ENCODE measurements at places on chromosomes 12 and 14.

DNA sequence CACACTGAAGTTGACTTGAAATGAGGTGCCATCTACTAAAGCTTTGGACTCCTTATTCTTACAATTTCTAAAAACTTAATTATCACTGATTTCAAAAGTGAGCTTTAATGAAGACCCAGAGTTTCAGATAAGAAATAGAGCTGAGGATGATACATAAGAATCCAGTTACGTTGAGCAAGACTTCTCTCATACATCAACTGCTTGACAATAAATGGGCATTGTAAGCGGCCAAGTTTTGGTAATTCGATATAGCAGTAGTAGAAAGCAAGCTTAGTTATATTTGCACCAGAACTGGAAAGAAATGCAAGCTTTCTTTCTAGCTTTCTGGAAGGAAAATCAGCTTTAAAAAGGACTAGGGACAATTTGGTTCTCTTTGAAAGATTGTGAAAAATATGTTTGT lies 1359.6 kb downstream of the FSCB start:
- peak; percentile 6 for DNase-seq

GRCh38 chr14:57391517-57392195 lies 1.3 kb downstream of the NAA30 start:
- DNase-seq, result no peak

- no peak for DNase-seq
Observed at GRCh38 chr12:11524446-11524845, 125.0 kb upstream of the ETV6 start.

DNA sequence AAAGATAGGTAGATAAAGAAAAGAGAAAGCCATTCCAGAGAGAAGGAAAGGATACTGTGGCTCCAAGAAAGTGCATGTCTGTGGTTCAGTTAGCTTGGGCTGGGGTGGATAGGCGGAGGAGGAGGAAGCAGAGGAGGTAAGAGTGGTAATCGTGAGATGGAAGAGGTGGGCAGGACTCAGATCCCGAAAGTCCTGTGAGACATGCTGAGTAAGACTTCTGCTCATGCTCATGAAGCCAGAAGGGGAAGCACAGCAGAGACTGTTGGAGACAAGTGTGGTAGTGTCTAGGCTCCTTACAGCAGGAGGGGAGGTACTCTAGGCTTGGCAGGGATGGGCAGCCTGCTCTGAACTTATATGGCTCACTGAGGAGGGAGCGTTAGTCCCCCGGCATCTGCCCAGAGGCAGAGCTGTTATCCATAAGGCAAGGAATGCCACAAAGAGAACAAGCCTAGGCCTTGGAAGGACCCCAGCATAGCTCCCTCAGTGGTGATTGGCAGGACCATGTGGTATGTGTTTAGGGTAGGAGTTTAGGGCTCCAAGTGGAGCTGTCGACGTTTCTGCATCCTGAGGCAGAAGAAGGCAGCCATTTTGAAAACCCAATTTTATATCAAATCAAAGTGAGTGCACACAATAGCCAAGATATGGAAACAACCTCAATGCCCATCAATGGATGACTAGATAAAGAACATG lies 135.3 kb downstream of the SMOC1 start:
- no peak for DNase-seq

GRCh38 chr14:57487771-57488170 lies 5.9 kb downstream of the CCDC198 start:
- no peak for DNase-seq

DNA sequence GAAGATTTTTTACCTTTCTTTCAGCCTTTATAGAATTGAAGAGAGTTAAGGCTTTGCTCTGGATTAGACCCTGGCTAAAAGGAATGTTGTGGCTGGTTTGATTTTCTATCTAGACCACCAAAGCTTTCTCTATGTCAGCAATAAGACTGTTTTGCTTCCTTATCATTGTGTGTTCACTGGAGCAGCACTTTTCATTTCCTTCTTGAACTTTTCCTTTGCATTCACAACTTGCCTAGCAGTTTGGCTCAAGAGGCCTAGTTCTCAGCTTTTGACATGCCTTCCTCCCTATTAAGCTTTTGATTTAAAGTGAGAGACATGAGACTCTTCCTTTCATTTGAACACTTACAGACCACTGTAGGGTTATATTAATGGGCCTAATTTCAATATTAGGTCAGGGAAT lies 64.1 kb upstream of the USP15 start:
- no peak for DNase-seq

DNA sequence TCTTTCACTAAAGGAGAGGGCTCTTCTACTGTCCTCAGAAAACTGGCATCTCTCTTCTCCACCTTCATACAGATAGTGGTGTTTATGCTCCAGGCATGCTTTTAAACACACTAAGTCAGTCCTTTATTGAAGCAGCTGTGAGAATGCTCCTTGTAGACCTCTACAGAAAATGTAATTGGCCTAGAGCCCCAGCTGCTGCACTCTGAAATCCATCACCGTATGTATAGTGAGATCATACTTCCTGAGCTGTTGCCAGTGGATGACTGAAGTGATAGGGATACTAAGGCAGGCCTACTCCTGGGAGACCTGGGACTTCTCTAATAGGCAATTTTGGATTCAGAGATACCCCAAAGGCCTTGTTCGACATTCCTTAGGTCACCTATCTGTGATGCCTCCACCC lies 535.4 kb downstream of the RPS29 start:
- no peak for DNase-seq

GRCh38 chr12:14781563-14781962 lies 21.7 kb downstream of the WBP11 start:
- no peak for DNase-seq

DNA sequence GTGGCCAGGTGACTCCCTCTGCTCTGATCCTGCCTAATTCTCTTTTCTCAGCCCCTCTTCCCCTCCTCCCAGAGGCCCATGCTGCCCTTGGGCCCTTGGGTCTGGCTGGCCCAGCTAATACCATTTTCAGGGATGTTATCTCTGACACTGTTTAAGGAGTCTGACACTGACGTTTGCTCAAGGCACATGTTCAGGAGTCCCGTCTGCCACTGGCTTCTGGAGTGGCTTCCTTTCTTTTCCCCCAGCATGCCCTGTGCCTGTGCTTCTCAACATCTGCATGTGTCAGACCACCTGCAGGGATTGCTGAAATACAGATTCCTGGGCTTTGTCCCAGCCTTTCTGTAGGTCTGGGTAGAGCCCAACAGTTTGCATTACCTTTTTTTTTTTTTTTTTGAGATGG lies 128.9 kb downstream of the BCL11B start:
- DNase-seq, result no peak

DNA sequence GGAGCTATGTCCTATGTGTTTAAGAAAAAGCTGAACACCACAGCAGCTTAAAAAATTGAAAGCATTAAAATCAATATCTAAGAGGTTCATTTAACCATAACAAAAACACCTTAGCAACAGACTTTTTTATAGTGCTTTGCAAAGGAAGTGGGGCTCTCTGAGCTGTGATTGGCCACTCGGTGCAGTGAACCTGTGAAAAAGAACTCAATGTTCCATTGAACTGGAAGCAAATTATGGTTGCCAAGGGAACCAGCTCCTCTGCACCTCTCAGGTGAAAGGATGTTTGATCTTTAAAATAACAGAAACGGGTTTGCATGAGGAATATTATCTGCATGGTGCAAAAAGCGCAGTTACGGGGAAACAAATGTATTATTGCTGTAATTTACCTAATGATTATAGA lies 149.4 kb downstream of the SNAPC1 start:
- no peak for DNase-seq

DNA sequence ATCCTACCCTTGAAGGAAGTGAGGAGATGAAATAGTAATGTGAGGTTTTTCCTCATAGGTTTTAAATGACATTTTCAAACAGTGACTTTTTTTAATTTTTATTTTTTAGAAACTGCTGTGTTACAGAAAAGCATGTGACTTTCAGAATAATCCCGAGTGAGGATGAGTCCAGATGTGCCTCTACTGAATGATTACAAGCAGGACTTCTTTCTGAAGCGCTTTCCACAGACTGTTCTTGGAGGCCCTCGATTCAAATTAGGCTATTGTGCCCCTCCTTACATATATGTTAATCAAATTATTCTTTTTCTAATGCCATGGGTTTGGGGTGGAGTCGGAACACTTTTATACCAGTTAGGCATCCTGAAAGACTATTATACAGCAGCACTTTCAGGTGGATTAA lies 15.8 kb downstream of the PCNX4 start:
- DNase-seq, result no peak

GRCh38 chr12:25253371-25254068 lies 2.8 kb upstream of the KRAS start:
- no peak for DNase-seq

DNA sequence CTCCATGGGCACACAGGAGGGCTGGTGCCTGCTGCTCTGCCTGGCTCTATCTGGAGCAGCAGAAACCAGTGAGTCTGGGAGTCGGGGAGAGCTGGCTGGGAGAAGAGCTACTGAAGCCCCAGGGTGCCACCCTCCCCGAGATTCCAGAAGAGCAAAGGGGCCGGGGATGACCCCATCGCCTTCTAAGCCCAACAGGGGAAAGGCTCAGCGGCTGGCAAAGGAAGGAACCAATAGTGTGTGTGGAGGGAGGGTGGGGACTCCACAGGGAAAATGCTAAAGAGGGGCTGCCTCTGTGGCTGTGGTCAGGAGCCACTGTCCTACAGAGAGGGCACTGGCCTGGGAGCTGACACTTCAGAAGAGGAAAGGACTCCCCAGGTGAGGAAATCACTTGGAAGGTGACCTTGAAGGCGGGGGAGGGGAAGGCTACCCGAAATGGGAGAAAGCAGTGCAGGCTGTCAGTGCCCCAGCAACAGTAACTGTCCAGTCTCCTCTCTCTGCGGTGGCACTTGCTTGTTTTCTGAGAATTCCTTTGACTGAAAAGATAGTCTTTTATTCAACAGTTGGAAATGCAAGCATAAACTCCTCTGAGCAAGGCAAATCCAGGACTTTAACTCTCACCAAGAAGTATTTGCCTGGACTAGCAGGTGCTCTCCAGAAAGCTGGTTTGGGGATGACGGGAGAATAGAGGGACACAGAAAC lies 552 bp downstream of the TAPBPL start:
- DNase-seq, result no peak

GRCh38 chr12:50598321-50598862 lies 93.6 kb downstream of the DIP2B start:
- peak; percentile 56 for DNase-seq

DNA sequence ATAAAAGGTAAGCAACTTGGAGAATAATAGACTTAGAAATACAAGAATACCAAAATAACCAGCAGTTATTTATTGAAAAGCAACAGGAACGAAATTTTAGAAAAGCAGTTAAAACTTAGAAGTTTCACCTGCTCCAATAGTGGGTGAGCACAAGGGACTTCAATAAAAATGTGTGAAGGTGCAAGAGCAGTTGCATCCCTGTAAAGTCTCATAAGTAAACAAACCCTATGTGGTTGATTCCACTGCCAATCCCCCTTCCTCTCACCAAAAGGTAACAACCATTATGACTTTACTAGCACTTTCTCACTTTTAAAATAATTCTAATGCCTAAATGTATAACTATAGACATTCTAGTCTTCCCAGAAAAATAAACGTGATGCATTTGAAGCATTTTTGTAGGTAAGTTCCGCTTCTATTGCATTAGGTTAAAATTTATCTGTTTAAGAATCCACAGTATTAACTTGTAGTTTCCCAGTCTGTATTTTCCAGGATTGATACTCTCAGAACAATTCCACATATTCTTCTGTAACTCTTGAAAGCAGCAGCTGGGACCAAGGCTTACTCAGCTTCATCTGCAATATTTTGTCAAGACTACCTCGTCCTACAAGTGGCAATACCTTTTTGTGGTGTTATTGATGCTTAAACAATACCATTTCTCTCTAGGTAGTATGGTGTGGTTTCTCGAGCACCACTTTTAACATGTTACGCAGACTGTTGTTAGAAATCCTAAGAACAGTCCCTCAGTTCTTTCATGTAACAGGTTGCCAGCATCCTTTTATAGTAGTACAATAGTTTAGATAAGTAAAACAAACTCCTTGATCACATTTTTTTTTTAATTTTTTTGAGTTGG lies 32.1 kb downstream of the HNRNPC start:
- no peak for DNase-seq

DNA sequence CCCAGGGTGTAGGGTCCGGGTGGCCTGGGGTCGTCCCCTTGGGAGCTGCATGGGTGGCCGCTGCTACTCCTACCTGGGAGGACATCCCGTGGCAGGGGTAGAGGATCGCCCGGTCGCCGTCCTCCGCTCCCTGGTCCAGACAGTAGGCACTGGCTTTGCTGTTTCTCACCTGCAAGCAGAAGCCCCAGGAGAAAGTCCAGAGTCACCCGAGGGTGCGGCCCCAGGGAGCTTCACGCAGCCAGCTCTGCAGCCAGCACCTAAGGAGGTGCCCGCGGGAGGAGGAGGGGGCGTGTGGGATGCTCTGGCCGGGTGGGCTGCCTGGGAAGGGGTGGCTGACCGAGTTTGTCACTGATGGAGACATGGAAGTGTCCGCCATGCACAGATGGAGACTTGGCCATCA lies 54.8 kb downstream of the NOC4L start:
- no peak for DNase-seq

GRCh38 chr12:71214511-71215285 lies 56.9 kb upstream of the TSPAN8 start:
- DNase-seq, result peak; percentile 7
